ENCODE measurements at places on chromosomes 11 and 22. TPM values are rescaled to one million over a fixed set of nuclear protein-coding genes. Genes with fewer than 3 reads are reported as not detected.

Gene KLHL22
- total RNA-seq = 31.6 TPM

Gene KRTAP5-9
- total RNA-seq = 0.60 TPM

Gene TMEM151A
- not detected for total RNA-seq

DNA sequence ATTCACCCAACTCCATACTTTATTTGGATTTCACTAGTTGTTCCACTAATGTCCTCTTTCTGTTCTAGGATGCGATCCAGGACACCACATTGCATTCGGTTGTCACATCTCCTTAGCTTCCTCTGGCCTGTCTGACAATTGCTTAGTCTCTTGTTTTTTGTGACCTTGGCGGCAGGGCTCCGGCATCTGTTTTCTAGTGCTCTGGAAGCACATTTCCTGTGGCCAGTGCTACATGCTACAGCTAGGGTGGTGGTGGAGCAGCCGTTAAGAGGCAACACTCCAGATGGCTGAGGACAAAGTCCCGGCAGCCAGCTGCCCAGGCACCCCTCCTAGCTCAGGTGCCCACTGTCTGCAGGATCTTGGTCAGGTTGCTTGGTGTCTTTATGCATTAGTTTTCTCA is 6.8 kb downstream of the STX3 start:
- no peak for DNase-seq

GRCh38 chr11:132062031-132062430 is 691.6 kb downstream of the NTM start:
- DNase-seq = no peak

GRCh38 chr11:11996321-11997048 is 11.9 kb downstream of the DKK3 start:
- DNase-seq = no peak

Data from tibial nerve (tissue), 4 donors.